ENCODE measurements at places on chromosomes 11 and 22.

DNA sequence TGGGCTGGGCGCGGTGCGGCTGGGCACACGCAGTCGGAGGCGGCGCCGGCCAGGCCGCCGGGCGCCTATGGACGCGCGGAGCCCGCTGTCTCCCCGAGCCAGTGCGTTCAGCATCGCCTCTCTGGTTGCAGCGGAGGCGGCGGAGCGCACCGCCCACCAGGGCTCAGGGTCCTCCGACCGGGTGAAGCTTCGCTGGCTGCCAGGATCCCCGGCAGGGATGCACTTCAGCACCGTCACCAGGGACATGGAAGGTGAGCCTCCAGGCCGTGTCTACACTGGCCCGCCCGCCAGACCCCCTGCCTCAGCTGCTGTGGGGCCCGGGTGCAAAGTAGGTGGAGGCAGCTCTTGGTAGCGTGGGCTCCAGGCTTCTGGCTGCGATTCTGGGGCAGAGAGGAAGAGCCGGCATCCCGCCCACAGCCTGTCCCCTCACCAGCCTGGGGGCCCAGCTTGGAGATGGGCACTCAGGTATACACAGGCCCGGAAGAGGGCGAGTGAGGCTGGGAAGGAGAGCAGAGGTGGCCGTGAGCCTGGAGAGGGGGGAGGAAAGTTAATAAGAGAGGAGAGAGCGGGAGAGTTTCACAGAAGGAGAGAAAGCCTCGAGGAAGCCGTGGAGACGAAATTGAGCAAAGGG is 1.0 kb upstream of the TBX1 start:
- no peak for DNase-seq

DNA sequence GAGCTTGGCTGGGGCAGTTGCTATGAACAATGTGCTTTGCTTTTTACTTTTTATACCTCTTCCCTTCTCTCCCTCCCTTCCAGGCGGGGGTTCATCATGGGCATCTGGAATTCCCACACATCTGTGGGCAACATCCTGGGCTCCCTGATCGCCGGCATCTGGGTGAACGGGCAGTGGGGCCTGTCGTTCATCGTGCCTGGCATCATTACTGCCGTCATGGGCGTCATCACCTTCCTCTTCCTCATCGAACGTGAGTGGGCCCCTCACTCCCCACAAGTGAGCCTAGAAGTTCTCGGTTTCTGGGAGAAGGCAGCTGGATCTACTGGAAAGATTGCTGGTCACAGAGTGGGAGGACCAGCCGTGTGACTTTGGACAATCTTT is 17.4 kb downstream of the SLC37A2 start:
- DNase-seq = no peak

DNA sequence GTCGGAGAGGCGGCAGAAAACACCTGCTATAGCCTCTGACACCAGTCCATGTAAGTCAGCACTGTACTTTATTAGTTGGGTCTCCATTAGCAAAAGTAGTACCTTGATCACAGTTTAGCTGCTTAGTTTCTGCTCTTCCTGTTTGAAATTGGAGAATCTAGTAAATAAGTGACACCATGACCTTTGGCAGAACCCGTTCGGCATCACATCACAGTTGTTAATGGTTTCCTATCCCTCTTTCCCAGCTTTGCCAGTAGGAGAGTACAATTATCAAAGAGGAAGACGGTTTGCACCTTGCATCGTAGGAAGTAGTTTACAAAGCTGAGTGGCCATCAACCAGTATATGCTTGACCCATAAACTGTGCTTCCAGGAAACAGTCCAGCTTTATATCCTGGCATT is 101.8 kb downstream of the TRIM44 start:
- DNase-seq = no peak

DNA sequence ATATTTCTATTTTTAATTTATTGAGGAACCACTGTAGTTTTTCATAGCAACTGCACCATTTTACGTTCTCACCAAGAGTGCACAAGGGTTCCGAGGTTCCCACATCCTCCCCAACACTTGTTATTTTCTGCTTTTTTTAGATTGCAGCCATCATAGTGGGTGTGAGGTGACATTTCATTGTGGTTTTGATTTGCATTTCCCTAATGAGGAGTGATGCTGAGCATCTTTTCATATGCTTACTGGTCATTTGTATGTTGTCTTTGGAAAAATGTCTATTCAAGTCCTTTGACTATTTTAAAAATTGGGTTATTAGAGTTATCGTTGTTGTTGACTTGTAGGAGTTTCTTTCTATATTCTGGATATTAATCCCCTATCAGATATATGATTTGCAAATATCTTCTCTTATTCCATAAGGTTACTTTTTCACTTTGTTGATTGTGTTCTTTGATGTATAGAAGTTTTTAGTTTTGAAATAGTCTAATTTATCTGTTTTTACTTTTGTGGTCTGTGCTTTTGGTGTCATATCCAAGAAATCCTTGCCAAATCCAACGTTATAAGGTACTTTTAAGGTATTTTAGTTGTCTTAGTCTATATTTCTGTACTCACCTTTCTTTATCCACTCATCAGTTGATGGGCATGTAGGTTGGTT is 9.0 kb downstream of the NEAT1 start:
- DNase-seq = no peak

DNA sequence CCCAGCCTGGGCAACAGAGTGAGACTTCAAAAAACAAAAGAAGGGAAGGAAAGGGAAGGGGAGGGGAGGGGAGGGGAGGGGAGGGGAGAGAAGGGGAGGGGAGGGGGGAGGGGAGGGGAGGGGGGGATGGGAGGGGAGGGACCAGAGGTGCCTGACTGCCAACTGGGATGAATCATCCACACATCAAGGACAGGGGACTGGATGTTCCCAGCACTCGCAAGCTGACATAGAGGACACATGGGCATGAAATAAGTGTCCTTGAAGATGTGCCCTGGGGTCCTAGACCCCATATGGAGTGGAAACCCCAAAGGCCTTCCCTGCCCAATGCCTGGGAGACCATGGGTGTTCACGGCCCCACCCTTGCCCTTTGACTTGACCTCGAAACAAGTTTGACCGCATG is 19.8 kb downstream of the TST start:
- no peak for DNase-seq

DNA sequence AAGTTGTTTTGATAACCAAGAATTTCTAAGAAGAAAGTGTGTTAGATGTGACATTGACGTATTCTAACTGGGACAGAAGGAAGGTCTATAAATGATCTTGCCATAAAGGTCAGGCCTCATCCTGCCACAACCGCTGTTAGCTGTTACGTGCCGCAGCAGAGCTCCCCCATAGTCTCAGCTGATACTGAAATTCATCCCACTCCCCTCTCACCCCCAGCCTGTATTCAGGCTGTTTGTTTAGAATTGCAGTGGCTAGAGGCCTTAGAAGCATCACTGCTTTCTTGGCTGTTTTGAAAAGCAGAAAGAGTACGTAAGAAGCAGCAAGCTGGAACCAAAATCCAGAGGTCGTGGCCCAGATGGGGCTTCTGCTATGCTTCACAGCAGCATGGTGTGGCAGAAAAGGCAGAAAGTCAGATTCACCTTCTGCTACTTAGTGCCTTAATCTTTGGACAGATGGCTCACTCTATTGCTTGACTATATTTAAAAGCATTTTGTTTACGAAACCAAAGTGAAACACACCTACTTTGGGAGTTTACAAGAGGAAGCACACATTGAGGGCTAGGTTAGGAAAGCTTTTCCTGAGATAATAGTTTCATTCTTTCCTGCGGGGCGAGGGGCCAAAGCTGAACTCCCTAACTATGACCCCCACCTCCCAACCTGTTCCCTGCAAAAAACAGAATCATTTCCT is 950 bp upstream of the LAYN start:
- DNase-seq = no peak

- no peak for DNase-seq
These were observed 9.3 kb upstream of the CEP295 start for GRCh38 chr11:93652161-93652597.

DNA sequence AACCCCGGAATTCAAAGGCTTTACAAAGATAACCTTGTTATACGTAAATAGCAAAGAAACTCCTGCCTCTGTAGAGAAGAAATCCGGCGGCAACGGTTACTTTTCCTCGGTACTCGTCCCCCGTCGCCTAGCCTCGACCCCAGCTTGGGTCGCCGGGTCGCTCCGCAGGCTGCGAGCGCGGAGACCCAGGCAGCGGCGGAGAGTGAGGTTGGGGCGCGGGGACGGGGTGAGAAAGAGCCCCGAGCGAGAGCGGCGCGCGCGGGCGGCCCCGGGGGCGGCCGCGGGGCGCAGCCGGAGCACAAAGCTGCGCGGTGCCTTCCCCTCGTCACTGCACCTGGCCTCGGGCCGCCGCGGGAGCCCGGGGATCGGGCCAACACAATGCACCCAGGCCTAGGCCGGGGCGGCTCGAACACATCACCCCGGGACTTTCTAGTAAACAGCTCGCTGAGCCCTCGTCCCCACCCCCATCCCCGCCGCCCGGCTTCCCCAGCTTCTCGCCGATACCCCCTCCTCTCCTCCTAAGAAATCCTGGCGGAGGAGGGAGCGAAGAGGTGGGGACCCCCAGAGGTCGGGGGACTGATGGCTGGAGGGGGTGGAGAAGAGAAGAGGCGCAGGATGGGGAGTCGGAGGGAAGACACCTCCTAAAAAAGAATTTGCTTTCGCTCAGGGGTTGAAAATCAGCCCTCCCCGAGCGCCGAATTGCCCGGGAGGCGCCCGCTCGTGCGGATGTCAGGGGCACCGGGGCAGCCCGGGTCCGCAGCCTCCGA is 845 bp downstream of the MPPED2 start:
- DNase-seq = no peak

DNA sequence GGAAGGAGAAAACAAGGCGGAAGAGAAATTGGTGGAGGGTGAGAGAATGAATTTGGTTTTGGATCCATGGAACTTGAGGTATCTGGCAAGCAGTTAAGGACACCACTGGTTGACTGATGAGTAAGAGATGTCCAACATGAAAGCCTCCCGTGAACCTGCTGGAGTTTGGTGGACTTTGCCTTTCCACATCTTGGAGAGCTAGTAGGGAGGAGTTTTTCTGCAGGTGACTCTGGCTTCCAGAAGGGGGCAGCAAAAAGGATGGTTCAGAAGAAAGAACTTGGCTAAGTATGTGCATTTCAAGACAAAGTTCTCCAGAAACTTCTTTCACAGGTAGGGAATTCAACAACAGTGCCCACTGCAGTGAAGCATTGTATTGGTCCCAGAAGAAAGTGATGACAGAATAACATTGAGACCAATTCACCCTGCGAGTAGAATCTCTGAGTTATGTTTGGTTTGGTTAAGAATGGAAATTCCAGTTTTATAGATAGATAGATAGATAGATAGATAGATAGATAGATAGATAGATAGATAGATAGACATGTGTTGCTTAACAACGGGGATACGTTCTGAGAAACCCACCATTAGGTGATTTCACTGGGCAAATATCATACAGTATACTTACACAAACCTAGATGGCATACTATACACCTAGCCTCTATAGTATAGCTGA is 28.5 kb downstream of the DCDC1 start:
- no peak for DNase-seq

- DNase-seq = no peak
These were observed 6.3 kb downstream of the FXYD2 start for GRCh38 chr11:117818041-117818873.

GRCh38 chr22:17143826-17144225 is 15.3 kb downstream of the HDHD5 start:
- no peak for DNase-seq

GRCh38 chr11:24497831-24498230 is 978 bp downstream of the LUZP2 start:
- DNase-seq = no peak

DNA sequence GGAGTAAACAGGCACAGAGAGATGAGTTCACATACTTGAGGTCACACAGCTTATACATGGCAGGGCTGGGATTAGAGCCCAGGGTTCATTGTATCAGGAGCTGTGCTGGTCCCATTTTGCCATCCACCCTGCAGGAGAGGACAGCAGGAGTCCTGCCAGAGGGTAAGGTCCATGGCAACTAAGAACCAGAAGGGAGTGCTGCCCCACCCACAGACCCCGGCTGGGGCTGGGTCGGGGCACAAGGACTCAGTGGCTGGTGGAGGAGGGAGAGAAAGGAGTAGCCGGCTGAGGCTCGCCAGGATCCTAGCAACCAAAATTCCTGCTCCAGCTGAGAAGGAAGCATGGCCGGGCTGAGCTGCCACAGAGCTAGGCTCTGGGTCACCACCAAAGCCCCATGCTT is 25.9 kb upstream of the TP53I11 start:
- DNase-seq = no peak

- DNase-seq = no peak
These were observed 561 bp downstream of the FXYD2 start for GRCh38 chr11:117823946-117824420.

GRCh38 chr11:77055101-77055561 is 11.6 kb upstream of the CAPN5 start:
- no peak for DNase-seq

- no peak for DNase-seq
These were observed 2.3 kb downstream of the NAGA start for GRCh38 chr22:42068291-42068690.

- DNase-seq = no peak
These were observed 38.8 kb downstream of the STIM1 start for GRCh38 chr11:3894128-3894731.

- DNase-seq = no peak
These were observed 58.8 kb downstream of the PPP6R2 start for GRCh38 chr22:50401907-50402306.

DNA sequence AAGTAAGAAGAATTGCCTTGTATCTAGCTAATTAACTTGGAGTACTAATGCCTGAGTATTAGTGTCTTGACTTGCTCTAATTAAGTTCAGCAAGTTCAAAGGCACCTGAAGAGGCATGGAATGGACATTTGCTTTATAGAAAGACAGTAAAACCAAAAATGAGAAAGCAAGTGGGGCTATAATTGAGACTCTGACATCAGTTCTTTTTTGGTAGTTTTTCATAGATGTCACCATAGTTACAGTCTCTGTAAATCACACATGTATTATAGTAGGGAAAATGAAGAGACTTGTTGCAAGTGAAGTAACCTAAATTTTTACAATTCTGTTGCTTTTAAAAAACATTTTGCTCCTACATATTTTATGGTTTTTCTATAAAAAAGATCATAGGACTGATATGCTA is 178.0 kb downstream of the HIPK3 start:
- DNase-seq = no peak

- no peak for DNase-seq
These were observed 36.7 kb downstream of the ACO2 start for GRCh38 chr22:41505511-41506220.

DNA sequence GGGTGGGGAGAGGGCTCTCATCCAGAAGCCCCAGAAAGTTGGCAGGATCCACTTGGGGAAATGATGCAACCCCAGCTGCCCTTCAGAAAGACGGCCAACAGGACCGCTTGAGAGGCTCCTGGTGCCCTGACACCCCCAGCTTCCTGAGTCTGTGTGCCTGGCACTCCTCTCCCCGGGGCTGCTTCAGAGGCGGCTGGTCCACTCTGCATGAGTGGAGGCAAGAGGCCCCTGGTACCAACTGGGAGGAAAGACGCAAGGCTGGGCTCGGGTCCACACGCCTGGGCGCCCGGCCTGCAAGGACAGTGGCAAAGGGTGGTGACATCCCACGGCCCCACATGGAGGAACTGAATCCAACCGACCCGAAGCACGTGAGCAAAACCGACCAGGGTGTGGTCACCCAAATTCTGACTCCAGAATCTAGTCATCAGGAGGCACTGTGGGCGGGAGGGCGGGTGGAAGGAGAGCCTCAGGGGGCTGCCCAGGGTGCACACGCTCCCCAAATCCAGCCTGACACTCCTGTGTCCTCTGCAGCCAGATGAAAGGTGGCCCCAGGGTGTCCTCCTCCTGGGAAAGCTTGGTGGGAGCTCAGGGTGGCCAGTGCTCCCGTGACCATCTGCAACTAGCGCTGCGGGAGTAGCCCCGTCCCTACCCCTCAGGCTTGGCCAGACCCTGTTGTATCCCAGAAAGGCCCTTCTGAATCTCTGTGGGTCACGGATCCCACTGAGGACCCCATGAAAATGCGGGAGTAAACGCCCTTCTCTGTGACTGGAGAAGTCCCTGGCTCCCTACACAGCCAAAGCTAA is 3.7 kb downstream of the RNH1 start:
- DNase-seq = no peak
